Activated CD4-positive, alpha-beta memory T cell treated with anti-CD3 and anti-CD28 coated beads for 36 hours (primary cell): ENCODE measurements at places on chromosomes 5 and 9. TPM values are rescaled to one million over a fixed set of nuclear protein-coding genes. Genes with fewer than 3 reads are reported as not detected.

HRCT1 gene
- not detected for total RNA-seq

RBM18 gene
- 25.9 TPM for total RNA-seq

ABO gene
- not detected for total RNA-seq

TAF11L5 gene
- not detected for total RNA-seq

MLANA gene
- not detected for total RNA-seq

WDR38 gene
- not detected for total RNA-seq

IL5 gene
- 4.1 TPM for total RNA-seq

MARCHF3 gene
- 4.4 TPM for total RNA-seq

GMCL2 gene
- total RNA-seq, result not detected

- no peak overlapping the region for H3K4me3 ChIP-seq
- no peak for DNase-seq
- no peak overlapping the region for H3K27ac ChIP-seq
- no peaks in the 10 kb centered on the region for H3K4me1 ChIP-seq
- H3K36me3 ChIP-seq, result no peaks in the 10 kb centered on the region
- H3K27me3 ChIP-seq, result peaks cover 2% of the 10 kb centered on the region
Measured at GRCh38 chr9:35341585-35341984, 148.3 kb upstream of the RUSC2 start.

DNA sequence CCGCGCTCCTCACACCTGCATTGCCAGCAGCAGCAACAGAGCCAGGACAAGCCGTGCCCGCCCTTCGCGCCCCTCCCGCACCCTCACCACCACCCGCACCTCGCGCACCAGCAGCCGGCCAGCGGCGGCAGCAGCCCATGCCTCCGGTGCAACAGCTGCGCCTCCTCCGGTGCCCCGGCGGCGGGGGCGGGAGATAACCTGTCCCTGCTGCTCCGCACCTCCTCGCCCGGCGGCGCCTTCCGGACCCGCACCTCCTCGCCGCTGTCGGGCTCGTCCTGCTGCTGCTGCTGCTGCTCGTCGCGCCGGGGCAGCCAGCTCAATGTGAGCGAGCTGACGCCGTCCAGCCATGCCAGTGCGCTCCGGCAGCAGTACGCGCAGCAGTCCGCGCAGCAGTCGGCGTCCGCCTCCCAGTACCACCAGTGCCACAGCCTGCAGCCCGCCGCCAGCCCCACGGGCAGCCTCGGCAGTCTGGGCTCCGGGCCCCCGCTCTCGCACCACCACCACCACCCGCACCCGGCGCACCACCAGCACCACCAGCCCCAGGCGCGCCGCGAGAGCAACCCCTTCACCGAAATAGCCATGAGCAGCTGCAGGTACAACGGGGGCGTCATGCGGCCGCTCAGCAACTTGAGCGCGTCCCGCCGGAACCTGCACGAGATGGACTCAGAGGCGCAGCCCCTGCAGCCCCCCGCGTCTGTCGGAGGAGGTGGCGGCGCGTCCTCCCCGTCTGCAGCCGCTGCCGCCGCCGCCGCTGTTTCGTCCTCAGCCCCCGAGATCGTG, 517 bp downstream of the KCNN2 start:
- H3K4me1 ChIP-seq, result peaks cover 4% of the 10 kb centered on the region
- DNase-seq, result peak; percentile 9
- H3K27ac ChIP-seq, result no peak overlapping the region
- H3K27me3 ChIP-seq, result peaks cover 35% of the 10 kb centered on the region

- H3K4me1 ChIP-seq, result peaks cover 18% of the 10 kb centered on the region
- H3K36me3 ChIP-seq, result no peaks in the 10 kb centered on the region
- peak overlapping the region; percentile 81 for H3K4me3 ChIP-seq
Measured at GRCh38 chr9:114155995-114156656, 789 bp downstream of the COL27A1 start.

DNA sequence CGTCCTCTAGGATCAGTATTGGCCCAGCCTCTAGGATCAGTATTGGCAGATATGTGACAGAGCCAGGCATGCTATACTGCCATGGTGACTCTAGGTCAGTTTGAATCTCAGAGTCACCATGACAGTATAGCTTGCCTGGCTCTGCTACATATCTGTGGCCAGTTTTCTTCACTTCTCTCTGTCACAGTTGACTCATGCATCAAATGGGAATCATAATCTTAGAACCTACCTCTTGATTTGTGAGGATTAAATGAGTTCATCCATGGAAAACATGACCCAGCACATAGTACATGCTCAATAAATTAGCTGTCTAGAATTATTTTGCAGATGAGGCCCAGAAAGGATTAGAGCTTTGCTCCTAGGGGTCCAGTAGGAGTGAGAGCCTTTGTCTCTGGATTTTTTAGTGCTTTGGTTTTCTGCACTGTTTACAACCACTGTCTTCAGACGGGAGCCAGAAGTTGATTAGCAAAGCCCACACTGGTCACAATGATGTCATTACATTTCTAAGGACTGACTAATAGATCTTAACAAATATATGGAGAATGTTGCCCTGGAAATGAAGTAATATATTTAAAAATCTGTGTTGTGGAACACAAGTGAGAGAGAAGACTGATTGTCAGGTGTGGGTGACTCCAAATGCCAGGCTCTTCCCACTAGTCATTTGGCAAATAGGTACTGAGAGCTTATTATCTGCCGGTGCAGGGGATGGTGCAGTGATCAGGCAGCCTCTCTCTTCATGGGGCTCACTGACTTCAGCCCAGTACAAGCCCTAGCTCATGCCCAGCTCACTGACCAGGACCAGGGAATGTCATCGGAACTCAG, 76.0 kb downstream of the COL15A1 start:
- H3K4me1 ChIP-seq, result no peaks in the 10 kb centered on the region
- H3K36me3 ChIP-seq, result no peaks in the 10 kb centered on the region
- DNase-seq, result no peak
- no peak overlapping the region for H3K4me3 ChIP-seq

- peaks cover 7% of the 10 kb centered on the region for H3K4me1 ChIP-seq
- H3K4me3 ChIP-seq, result no peak overlapping the region
- no peak overlapping the region for H3K27ac ChIP-seq
- H3K27me3 ChIP-seq, result no peaks in the 10 kb centered on the region
- no peaks in the 10 kb centered on the region for H3K36me3 ChIP-seq
Measured at GRCh38 chr5:54442271-54442670, 13.2 kb upstream of the HSPB3 start.

DNA sequence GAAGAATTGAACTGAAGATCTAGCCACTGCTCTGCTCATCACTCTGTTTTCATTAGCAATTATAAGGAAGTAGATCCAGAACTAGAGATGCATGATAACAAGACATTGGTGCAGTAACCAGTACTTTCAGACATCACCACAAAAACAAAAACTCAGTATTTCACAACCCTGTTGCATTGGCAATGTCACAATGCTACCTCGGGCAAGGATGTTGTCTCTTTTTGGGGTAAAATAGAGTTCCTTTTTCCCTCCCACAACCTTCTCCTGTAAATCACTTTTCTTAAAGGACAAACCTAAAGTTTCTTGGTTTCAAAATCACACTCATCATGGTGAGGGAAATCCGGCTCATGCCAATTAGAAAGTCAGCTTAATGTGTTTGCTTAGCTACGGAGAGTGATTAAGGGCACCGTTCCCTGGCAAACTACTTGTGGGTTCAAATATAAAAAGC, 420.1 kb upstream of the MEF2C start:
- H3K4me1 ChIP-seq, result no peaks in the 10 kb centered on the region
- no peaks in the 10 kb centered on the region for H3K27me3 ChIP-seq
- H3K4me3 ChIP-seq, result no peak overlapping the region
- H3K27ac ChIP-seq, result no peak overlapping the region
- H3K36me3 ChIP-seq, result no peaks in the 10 kb centered on the region

DNA sequence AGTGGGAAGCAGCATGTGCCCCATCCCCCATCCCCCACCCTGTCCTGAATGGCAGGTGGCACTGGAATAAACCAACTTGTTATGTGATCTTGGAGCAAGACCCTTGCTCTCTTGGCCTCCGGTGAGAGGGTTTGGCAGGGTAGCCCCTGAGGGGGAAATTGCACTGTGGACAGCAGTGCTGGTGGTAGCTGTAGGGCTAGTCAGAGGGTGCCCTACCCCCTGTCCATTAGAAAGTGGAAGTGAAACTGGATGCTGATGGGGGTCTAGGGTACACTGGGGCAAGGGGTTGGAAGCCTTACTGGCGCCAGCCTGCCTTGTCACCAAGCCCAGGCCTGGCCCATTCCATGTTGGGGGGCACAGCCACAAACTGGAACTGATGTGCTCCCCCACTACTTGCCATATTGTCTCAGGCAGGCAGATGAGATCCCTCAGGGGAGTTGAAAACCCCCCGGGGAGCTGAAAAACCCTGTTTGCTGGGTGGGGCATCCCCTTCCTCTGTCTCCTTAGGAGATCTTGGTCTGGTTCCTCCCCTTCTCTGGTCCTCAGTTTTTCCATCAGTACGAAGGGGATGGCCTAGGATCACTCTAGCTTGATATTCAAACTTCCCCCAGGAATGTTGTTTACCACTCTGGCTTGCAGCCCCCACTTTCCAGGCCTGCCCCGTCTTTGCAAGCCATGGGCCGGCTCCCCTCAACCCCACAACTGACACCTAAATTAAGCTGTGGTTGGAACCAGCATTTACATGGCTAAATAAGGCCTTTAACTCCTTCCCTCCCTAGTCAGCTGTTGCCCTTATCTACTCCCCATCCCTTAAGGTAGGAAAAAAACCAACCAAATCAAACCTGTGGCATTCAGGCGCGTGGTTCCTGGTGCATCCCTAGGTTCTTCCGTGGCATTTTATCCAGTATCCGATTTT, 14.4 kb upstream of the SYNPO start:
- peaks cover 10% of the 10 kb centered on the region for H3K27me3 ChIP-seq
- no peak overlapping the region for H3K27ac ChIP-seq
- no peaks in the 10 kb centered on the region for H3K36me3 ChIP-seq

DNA sequence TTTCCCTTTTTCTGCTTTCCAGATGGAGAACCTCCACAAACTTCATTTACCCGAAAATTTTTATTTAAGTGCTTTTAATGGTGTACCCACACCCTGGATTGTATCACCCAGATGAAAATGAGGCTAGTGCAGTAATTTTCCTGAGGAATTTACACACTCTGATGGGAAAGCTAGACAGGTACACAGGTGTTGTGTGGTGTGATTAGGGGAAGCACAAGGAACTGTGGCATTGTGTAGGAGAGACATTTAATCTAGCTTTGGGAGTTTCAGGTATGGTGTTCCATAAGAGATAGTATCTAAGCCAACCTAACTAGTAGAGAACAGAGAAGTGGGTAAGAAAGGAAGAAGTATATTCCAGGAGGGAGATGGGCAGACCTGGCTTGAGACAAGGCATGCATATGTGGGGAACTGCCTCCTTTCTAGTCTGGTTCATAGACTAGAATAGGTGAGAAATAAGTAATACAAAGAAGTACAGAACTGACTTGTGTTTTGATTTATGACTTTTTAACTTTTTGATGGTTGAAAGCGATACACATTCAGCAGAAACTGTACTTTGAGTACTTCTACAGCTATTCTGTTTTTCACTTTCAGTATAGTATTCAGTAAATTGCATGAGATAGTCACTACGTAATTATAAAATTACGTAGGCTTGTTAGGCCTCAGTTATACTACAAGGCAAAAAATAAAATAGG, 22.9 kb upstream of the ROPN1L start:
- H3K27me3 ChIP-seq, result no peaks in the 10 kb centered on the region
- peak overlapping the region; percentile 32 for H3K27ac ChIP-seq
- peaks cover 69% of the 10 kb centered on the region for H3K36me3 ChIP-seq
- peaks cover 43% of the 10 kb centered on the region for H3K4me1 ChIP-seq
- no peak for DNase-seq

GRCh38 chr9:124873664-124874063, 11.7 kb downstream of the ARPC5L start:
- peak; percentile 56 for DNase-seq
- H3K27ac ChIP-seq, result peak overlapping the region; percentile 100
- no peak overlapping the region for H3K4me3 ChIP-seq
- H3K4me1 ChIP-seq, result peaks cover 38% of the 10 kb centered on the region
- peaks cover 62% of the 10 kb centered on the region for H3K36me3 ChIP-seq
- peaks cover 1% of the 10 kb centered on the region for H3K27me3 ChIP-seq

GRCh38 chr5:152462021-152462721, 57.1 kb upstream of the NMUR2 start:
- H3K4me3 ChIP-seq, result no peak overlapping the region
- H3K27ac ChIP-seq, result no peak overlapping the region
- H3K36me3 ChIP-seq, result no peaks in the 10 kb centered on the region
- no peak for DNase-seq

DNA sequence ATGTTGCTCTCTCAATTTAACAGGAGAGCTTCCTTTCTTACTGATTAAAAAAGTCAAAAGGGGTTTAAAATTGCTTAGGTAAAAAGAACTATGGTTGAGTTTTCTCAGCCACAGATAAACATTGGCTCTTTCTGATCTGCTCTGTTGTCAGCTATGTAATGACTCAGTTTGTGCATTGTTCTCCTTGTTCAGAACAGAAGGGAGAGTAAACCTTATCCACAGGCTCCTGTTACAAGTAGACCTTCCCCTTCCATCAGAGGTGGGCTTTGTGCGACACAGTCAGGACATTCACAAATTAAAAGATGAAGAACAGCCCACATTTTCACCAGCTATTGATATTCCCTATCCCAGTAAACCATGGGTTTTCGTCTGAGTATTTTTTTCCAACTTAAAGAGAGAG, 236.3 kb upstream of the SEMA6A start:
- H3K4me1 ChIP-seq, result no peaks in the 10 kb centered on the region
- no peaks in the 10 kb centered on the region for H3K27me3 ChIP-seq
- no peaks in the 10 kb centered on the region for H3K36me3 ChIP-seq
- no peak overlapping the region for H3K27ac ChIP-seq
- DNase-seq, result no peak
- H3K4me3 ChIP-seq, result no peak overlapping the region

DNA sequence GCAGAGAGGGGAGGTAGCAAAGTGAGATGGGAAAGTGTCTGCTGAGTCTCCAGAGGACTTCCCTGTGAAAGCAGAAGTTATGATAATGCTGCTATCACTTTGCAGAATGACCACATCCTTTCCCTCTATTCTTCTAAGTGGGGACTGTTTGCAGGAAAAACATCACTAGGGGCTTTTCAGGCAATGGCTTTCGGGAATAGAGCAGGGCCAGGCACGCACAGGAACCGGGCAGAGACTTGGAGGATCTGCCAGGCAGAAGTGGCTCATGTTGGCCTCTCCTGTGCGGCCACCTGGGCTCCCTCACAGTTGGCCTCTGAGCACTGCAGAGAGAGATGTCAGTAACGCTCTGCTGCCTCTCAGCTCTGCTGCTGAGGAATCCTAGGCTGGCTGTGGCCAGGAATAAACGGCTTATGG, 214.7 kb downstream of the MAST4 start:
- peaks cover 23% of the 10 kb centered on the region for H3K27me3 ChIP-seq
- H3K36me3 ChIP-seq, result no peaks in the 10 kb centered on the region
- H3K4me1 ChIP-seq, result peaks cover 2% of the 10 kb centered on the region
- H3K27ac ChIP-seq, result no peak overlapping the region
- DNase-seq, result no peak

GRCh38 chr9:68871236-68871635, 142.7 kb downstream of the PRKACG start:
- no peaks in the 10 kb centered on the region for H3K4me1 ChIP-seq
- no peak overlapping the region for H3K27ac ChIP-seq
- no peak overlapping the region for H3K4me3 ChIP-seq
- H3K36me3 ChIP-seq, result no peaks in the 10 kb centered on the region
- DNase-seq, result no peak

GRCh38 chr9:710951-711745, 130.3 kb upstream of the DMRT1 start:
- DNase-seq, result no peak
- no peak overlapping the region for H3K4me3 ChIP-seq

GRCh38 chr5:40484495-40484894, 195.2 kb upstream of the PTGER4 start:
- H3K4me1 ChIP-seq, result peaks cover 85% of the 10 kb centered on the region
- DNase-seq, result no peak
- no peak overlapping the region for H3K4me3 ChIP-seq
- H3K27me3 ChIP-seq, result no peaks in the 10 kb centered on the region
- no peaks in the 10 kb centered on the region for H3K36me3 ChIP-seq

GRCh38 chr5:130923543-130924124, 241.4 kb downstream of the HINT1 start:
- no peak overlapping the region for H3K27ac ChIP-seq
- DNase-seq, result no peak
- H3K4me1 ChIP-seq, result no peaks in the 10 kb centered on the region
- H3K27me3 ChIP-seq, result peaks cover 2% of the 10 kb centered on the region
- H3K4me3 ChIP-seq, result no peak overlapping the region
- no peaks in the 10 kb centered on the region for H3K36me3 ChIP-seq
